Peyer's patch (tissue), 4 donors: ENCODE measurements at places on chromosomes 3 and 15. TPM values are rescaled to one million over a fixed set of nuclear protein-coding genes. Genes with fewer than 3 reads are reported as not detected.

The ITGA11 gene
- total RNA-seq = 2.8 TPM

The CHRD gene
- total RNA-seq = 17.3 TPM

The NOX5 gene
- total RNA-seq = 5.0 TPM

The MYH15 gene
- total RNA-seq = 0.18 TPM

The ZNF619 gene
- total RNA-seq = 14.9 TPM

The TRPM1 gene
- not detected for total RNA-seq

The PLA2G4F gene
- 31.0 TPM for total RNA-seq

The RHCG gene
- total RNA-seq = not detected

The SLC35G2 gene
- not detected for total RNA-seq

The SPINT1 gene
- 887 TPM for total RNA-seq

The ILDR1 gene
- total RNA-seq = 4.3 TPM

The FBXW12 gene
- not detected for total RNA-seq

The FSD2 gene
- not detected for total RNA-seq

The EIF2A gene
- 99.3 TPM for total RNA-seq

The STARD9 gene
- 17.7 TPM for total RNA-seq

The ERICH6 gene
- not detected for total RNA-seq

The DUOXA2 gene
- total RNA-seq = 0.67 TPM

The FAM162A gene
- 13.8 TPM for total RNA-seq

The VILL gene
- 185 TPM for total RNA-seq

The PDZRN3 gene
- 14.7 TPM for total RNA-seq

The CD276 gene
- 48.7 TPM for total RNA-seq

The CISH gene
- total RNA-seq = 10.3 TPM

The GCNT3 gene
- total RNA-seq = 112 TPM

The RBP2 gene
- total RNA-seq = 3,455 TPM

The NUP210 gene
- 29.5 TPM for total RNA-seq

The SPATA16 gene
- total RNA-seq = not detected

The COL6A5 gene
- not detected for total RNA-seq

The MORC1 gene
- not detected for total RNA-seq

The CAPN3 gene
- total RNA-seq = 18.9 TPM

The RPP25 gene
- total RNA-seq = 8.8 TPM

The HTD2 gene
- total RNA-seq = 6.5 TPM

The CAV3 gene
- not detected for total RNA-seq

The LPP gene
- 124 TPM for total RNA-seq

The KBTBD13 gene
- total RNA-seq = 0.38 TPM

The CRABP1 gene
- not detected for total RNA-seq

The GPR171 gene
- total RNA-seq = 11.0 TPM

The IQCH gene
- total RNA-seq = 0.53 TPM

The CCDC39 gene
- total RNA-seq = not detected
